ENCODE measurements at places on chromosomes 1 and 21. TPM values are rescaled to one million over a fixed set of nuclear protein-coding genes. Genes with fewer than 3 reads are reported as not detected.
A peak's percentile ranks its signal among the peaks of the same experiment; 100 is the strongest.

The AVPR1B gene
- not detected for total RNA-seq

The NEXN gene
- 29.7 TPM for total RNA-seq

The ARHGEF11 gene
- 25.1 TPM for total RNA-seq

The SLC9A1 gene
- total RNA-seq: 16.7 TPM

The TRAPPC10 gene
- 21.4 TPM for total RNA-seq

The UBE2U gene
- total RNA-seq: not detected

The KRTAP12-1 gene
- not detected for total RNA-seq

The TRAF3IP3 gene
- total RNA-seq: not detected

DNA sequence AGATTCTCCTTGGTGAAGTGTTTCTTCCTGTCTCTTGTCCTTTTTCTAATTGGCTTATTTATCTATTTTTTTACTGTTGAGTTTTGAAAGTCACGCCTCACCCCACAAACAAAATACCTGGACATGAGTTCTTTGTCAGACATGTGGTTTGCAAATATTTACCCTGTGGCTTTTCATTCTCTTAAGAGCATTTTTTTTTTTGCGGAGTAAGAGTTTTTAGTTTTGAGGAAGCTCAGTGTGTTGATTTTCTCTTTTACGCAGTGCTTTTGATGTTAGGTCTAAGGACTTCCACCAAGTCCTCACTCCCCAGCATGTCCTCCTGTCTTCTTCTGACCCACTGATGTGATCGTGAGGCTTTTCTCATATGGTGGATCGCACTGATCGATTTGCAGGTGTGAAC, 7.6 kb downstream of the DFFB start:
- no peak for DNase-seq

- DNase-seq: no peak
Measured at GRCh38 chr21:29645666-29646553, 293.9 kb downstream of the GRIK1 start.

DNA sequence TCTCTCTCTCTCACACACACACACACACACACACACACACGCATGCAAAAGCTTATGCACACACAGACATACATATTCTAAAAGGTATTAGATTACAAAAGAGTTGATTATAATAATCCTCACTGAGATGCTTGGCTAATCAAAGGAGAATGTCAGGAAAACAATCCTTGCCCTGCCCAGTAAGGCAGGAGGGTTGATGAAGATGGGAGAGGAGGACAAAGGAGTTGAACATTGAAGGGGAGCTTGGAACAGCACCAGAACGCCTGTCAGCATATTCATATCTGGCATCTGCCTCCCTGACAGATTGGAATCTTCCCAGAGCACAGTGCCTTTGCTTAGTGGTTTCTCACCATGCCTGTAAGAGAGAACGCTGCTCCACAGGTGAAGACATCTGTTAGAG, 68.6 kb upstream of the PALMD start:
- no peak for DNase-seq

DNA sequence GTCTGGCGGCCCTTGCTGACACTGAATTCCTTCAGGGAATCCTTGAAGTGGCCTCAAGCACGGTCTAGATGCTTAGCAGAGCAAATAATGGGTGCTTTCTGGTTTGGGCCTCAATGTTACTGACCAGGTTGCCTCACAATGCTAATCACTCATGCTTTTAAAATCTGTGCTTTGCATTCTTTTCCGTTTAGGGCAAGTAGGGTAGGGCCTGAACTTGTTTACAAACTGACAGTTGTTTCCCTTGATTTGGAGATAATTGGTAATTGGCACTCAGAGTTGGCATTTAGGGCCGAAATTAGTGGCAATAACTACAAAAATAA, 1.4 kb downstream of the VPS13D start:
- no peak for DNase-seq

DNA sequence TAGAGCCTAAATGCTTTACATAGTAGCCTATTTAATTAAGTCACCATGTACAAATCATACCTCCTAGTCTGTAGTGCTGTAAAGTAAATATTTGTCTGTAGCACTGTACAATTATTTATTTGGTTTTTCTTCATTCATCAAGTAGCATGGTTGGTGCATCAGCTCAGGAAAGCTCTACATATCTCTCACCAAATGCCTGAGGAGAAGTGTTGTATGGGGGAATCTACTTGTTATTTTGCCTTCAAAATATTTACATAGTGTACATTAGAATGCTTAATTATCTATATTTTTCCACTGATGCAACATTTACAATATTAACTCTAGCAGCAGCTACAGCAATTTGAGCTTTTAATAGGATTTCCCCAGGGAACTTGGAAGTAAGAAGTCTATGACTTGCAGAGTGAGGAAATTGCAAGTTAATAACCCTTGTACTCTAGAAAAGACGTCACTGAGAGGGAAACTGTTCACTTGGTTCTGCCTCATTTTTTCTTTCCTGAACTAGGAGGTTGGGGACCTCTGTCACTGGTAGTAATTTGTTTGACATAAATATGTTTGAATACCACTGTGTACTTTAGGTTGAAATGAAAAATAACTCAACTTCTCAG, 207.4 kb downstream of the PDE4B start:
- peak; percentile 13 for DNase-seq

DNA sequence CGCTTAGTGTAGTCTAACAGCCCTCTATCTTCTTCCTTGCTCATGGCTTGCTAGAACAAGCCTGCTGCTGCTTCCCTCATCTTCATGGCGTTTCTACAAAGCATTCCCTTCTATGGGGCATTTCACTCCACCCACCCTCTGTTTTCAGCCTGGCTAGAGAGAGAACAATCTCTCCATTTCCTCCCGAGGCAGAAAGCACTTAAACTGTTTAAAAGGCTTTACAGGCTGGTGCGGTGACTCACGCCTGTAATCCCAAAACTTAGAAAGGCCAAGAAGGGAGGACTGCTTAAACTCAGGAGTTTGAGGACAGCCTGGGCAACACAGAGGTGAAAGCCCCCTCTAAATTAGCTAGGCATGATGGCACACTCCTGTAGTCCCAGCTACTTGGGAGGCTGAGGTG, 17.8 kb downstream of the ORC1 start:
- no peak for DNase-seq

GRCh38 chr1:117665556-117666270, 59.9 kb downstream of the TENT5C start:
- no peak for DNase-seq

DNA sequence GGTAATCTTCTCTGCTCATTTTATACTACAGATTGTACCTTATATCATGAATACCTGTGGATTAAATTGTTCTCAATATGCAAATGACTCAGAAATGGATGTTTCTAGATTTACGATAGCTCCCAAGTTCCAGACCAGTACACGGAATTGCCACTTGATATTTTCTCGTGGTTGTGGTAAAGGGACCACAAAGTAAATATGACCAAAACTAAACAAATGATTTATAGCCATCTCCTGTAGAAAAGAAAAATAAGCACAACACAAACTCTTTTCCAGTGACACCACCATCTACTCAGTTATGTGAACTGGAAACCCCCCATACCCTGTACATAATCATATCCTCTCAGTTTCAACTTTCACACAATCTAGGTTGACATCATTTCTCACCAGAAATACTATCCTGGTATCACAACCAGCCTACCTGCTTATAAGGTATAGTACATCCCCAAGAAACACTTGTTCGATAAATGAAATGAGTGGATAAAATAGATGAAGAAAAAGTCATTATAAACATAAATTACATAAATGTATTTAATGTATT, 172.3 kb downstream of the ADGRL4 start:
- peak; percentile 70 for DNase-seq

- no peak for DNase-seq
Measured at GRCh38 chr1:60359431-60359830, 285.9 kb upstream of the C1orf87 start.

DNA sequence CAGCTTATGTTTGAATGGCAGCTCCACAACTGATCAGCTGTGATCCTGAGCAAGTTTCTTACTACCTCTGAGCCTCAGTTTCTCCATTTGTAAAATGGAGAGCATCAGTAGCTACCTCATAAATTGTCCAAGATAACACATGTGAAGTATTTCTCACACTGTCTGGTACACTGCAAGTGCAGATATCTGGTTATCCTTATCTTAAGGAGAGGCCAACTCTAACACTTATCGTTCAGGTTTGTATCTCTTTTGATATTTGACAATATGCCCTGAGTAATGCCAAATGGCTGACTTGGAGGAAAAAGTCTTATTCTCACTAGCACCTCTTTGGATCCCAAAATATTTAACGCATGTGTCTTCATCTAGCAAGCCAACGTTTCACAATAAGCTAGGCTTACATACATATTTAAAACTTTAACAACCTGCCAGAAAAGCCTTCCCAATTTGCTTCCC, 2.7 kb downstream of the CSRP1 start:
- DNase-seq: no peak

GRCh38 chr1:10908266-10908665, 104.2 kb upstream of the TARDBP start:
- DNase-seq: no peak

DNA sequence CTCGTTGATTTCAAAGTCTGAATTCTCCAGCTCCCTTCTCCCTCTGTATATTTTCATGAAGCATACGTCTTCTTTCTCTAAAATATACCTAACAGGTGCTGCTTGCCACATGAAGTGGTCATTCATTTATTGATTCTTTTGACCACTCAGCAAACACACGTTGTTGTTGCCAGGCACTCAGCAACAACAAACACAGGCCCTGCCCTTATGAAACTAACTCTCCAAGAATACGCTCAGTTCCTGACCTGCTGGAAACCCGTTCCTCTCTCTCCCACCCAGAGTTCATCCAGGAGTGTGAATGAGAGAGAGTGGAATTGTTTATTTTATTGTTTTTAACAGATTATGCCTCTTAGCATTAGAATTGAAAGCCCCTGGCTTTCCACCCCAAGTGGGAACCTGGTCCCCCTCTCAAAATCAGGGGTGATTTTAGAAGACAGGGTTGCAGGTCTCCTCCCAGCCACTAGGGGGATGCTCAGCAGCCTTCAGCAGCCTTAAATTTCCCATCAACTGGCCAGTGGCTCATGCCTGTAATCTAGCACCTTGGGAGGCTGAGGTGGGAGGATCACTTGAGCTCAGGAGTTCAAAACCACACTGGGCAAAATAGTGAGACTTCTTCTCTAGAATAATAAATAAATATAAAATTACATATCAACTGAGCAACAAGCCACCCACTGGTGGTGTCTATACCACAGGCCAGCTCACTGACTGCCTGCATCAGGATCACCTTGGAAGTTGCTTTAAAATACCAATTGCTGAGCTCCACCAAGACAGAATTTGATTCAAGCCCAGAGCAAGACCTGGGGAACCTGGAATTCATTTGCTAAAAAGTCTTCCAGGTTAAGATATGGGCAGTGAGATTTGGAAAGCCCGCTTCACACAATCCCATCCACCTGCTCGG, 181.0 kb upstream of the KLHDC7A start:
- DNase-seq: no peak

DNA sequence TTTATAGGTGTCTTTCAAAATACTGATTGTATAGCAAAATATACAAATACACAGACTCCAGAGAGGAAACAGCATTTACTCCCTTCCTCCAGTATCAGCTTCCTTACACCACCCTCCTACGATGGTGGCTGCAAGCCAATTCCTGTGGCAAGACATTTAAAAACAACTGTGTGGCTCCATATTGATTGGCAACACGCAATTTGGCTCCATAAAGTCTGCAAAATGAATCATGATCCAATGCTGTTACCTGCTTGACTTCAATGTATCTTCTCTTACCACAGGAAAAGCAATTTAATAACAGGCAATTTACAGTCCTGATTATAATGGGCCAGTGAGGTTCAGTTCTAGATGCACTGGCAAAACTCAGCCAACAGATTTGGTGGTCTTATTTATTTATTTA, 19.7 kb upstream of the ATP6V1G3 start:
- DNase-seq: peak; percentile 50

- no peak for DNase-seq
Measured at GRCh38 chr1:217983051-217983375, 302.1 kb upstream of the RRP15 start.

DNA sequence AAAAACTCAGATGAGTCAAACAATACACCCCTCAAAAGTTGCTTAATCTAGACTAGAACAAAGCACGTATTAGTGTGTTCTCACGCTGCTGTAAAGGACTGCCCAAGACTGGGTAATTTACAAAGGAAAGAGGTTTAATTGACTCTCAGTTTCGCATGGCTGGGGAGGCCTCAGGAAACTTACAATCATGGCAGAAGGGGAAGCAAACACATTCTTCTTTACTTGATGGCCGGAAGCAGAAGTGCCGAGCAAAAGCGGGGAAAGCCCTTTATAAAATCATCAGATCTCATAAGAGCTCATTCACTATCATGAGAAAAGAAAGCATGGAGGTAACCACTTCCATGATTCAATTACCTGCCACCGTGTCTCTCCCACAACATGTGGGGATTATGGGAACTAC, 10.1 kb downstream of the JAM2 start:
- DNase-seq: no peak

DNA sequence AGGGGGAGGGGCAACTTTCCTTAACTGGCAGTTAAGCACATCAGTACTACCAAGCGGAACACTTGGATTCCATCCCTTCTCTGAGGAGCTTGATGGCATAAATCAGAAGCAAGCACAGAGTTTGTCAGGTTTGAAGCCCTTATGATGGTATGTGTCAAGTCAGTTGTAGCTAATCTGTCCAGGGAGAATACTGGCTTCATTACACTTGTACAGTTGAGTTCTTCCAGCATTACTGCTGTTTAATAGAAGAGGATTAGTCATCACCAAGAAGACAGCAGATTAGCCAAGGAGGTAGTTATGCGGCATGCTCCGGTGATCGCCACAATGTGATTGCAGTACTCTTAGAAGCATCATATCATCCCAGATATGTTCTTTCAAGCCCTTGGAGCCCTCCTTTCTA, 2.1 kb upstream of the TDRD5 start:
- DNase-seq: no peak

DNA sequence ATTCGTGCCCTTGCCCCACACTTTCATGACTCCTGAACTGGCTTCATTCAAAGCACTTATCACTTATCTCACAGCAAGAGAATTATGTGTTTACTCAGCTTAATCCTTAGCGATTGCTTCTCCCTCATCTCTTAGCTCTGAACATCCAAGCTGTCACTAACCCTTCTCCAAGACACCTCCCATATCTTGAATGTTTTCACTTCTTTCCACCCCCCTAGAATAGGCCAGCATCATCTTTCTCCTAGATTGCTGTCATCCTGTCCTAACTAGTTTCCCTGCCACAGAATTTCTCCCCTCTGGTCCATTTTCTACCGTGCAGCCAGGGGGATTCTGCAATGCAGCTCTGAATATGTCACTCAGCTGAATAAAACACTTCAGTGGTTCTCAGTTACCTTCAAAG, 68.6 kb upstream of the SPATA6 start:
- DNase-seq: no peak

DNA sequence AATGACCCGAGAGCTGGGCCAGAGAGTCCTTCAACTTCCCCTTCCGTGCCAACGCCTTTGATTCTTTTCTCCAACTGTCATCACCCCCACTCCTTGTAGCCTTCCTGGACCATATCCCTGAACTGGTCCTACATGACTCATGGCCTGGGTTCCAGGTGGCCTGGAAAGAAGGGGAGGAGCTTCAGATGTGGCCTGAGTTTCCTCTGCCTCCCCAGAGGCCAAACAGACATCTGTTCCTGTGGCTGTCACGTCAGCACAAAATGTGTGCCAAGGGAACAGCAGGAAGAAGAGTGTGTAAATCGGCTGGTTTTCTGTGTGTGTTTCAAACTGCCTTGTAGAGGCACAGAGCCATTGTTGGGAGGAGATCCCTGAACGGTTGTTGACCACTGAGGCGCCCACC, 24.9 kb upstream of the KIRREL1 start:
- DNase-seq: peak; percentile 89

Data from LHCN-M2 (cell line).